ENCODE measurements at places on chromosomes 7 and 10. TPM values are rescaled to one million over a fixed set of nuclear protein-coding genes. Genes with fewer than 3 reads are reported as not detected.

DNA sequence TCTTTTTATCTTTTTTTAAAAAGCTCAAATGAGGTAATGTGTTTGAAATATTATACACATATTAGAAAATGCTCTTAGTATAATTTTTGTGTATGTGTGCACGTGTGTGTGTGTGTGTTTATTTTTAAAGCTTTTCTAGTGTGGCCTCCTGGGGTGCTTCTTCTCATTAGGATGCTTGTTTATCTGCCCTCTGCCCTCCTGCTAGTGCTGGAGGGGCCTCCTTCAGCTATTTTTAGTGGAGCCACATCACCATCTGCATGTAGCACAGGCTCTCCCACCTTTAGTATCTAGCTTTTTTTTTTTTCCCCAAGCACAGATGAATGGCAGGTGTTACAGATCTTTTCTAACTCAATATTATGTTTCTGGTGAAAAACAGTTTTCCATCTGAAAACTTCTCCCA is 155.7 kb upstream of the TMEM229A start:
- H3K4me1 ChIP-seq = no peaks in the 10 kb centered on the region
- no peaks in the 10 kb centered on the region for H3K27me3 ChIP-seq
- no peak for DNase-seq
- H3K36me3 ChIP-seq = no peaks in the 10 kb centered on the region

GRCh38 chr7:130385600-130386066 is 5.3 kb downstream of the CPA1 start:
- H3K27me3 ChIP-seq = peaks cover 5% of the 10 kb centered on the region
- H3K4me3 ChIP-seq = no peak overlapping the region
- no peak overlapping the region for H3K27ac ChIP-seq
- H3K36me3 ChIP-seq = peaks cover 2% of the 10 kb centered on the region
- peaks cover 2% of the 10 kb centered on the region for H3K4me1 ChIP-seq

GRCh38 chr7:157136372-157136771 is 2.4 kb upstream of the UBE3C start:
- no peak overlapping the region for H3K4me3 ChIP-seq
- no peak for DNase-seq
- peaks cover 2% of the 10 kb centered on the region for H3K27me3 ChIP-seq
- H3K27ac ChIP-seq = no peak overlapping the region
- peaks cover 3% of the 10 kb centered on the region for H3K36me3 ChIP-seq

- H3K4me3 ChIP-seq = no peak overlapping the region
- H3K27me3 ChIP-seq = no peaks in the 10 kb centered on the region
- H3K36me3 ChIP-seq = peaks cover 3% of the 10 kb centered on the region
- DNase-seq = no peak
Measured at GRCh38 chr7:23594879-23595604, 2.1 kb upstream of the CCDC126 start.

- no peak for DNase-seq
- H3K36me3 ChIP-seq = no peaks in the 10 kb centered on the region
- no peak overlapping the region for H3K4me3 ChIP-seq
- no peaks in the 10 kb centered on the region for H3K4me1 ChIP-seq
- H3K27me3 ChIP-seq = peaks cover 19% of the 10 kb centered on the region
- no peak overlapping the region for H3K27ac ChIP-seq
Measured at GRCh38 chr10:4894335-4894734, 68.3 kb downstream of the AKR1E2 start.

- H3K27ac ChIP-seq = no peak overlapping the region
- no peaks in the 10 kb centered on the region for H3K27me3 ChIP-seq
- no peak for DNase-seq
- no peak overlapping the region for H3K4me3 ChIP-seq
- peaks cover 16% of the 10 kb centered on the region for H3K4me1 ChIP-seq
Measured at GRCh38 chr10:29609696-29610095, 25.1 kb downstream of the SVIL start.

DNA sequence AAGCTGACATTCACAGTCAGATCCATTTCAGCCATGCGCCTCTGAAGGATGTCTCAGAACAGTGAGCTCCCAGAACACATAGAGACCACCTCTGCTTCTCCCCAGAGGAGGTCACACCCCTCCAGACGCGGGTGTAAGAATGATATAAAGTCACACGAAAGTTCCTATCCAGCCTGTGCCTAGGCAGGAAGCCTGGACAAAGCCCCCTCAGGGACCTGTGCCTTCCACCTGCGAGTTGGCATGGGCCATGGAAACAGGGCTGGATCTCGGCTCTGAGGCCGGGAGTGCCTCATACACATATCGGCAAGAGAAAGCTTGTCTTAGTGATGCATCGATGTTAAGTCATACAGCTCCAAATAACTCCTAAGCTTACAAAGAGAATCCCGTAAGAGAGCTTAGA is 5.0 kb downstream of the VIPR2 start:
- no peaks in the 10 kb centered on the region for H3K36me3 ChIP-seq
- peaks cover 55% of the 10 kb centered on the region for H3K27me3 ChIP-seq
- H3K4me3 ChIP-seq = no peak overlapping the region
- no peak overlapping the region for H3K27ac ChIP-seq
- H3K4me1 ChIP-seq = peaks cover 2% of the 10 kb centered on the region
- DNase-seq = no peak

DNA sequence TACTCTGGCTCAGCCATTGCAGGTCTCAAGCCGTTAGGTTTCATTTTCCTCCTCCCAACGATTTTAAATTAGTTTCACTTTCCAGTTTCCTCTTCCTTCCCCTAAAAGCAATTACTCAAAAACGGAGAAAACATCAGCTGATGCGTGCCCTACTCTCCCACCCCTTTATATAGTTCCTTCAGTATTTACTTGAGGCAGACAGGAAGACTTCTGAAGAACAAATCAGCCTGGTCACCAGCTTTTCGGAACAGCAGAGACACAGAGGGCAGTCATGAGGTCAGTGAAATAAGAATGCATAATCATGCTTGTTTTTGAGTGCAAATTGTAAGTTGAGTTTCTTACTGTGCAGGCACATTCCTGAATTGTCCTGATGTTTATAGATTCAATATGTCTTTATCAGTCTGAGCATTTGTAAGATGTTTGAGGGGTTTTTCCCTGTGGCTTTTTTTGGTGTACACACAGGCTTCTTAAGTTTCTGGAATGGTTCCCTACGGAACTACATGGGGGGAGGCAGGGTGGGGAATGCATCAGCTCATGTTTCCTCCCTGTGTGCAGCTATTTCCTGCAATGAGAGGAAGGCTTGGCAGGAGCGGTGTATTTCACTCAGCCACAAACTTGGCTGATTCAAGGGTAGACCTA is at the start of gene IFIT3:
TSS of gene IFIT3 (plus strand) at position 195 of the 639 bp plus-strand sequence. CDS start at position 272, 77 bp downstream.
- H3K36me3 ChIP-seq = peaks cover 2% of the 10 kb centered on the region
- H3K27ac ChIP-seq = peak within 1 kb of the TSS; percentile 98
- no peak for DNase-seq
- H3K4me3 ChIP-seq = peak within 1 kb of the TSS; percentile 96

DNA sequence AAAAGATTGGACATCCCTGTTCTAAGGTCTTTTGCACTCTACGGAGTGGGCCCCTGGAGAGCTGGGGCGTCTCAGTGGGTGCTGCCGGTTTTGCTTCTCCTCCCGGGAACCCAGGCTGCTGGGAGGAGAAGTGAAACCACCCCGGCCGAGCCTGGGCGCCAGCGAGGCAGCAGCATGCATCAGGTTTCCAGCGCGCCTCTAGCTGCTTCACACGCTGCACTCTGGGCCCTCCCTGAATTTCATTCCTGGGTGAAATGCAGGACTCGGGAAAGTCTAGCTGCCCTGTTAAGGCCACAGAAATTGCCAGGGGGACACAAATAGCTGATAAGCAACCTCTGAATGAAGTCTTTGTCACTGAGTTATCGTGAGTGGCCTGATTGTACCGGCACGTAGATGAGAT is 127.4 kb downstream of the TRRAP start:
- DNase-seq = no peak
- H3K27me3 ChIP-seq = no peaks in the 10 kb centered on the region
- H3K4me3 ChIP-seq = no peak overlapping the region
- no peak overlapping the region for H3K27ac ChIP-seq
- H3K4me1 ChIP-seq = peaks cover 1% of the 10 kb centered on the region

Gene CRYGN
- total RNA-seq = not detected

Gene TRPV5
- not detected for total RNA-seq

Gene GIMAP7
- total RNA-seq = 62.7 TPM

Gene NPY4R
- not detected for total RNA-seq

All from T-helper 17 cell (primary cell).